Activated gamma-delta T cell treated with Interleukin-2 at 50 U/mL for 16 hours (primary cell): ENCODE measurements at places on chromosomes 12 and 14.

GRCh38 chr12:122126713-122127597 lies 47.1 kb downstream of the IL31 start:
- no peak for DNase-seq

DNA sequence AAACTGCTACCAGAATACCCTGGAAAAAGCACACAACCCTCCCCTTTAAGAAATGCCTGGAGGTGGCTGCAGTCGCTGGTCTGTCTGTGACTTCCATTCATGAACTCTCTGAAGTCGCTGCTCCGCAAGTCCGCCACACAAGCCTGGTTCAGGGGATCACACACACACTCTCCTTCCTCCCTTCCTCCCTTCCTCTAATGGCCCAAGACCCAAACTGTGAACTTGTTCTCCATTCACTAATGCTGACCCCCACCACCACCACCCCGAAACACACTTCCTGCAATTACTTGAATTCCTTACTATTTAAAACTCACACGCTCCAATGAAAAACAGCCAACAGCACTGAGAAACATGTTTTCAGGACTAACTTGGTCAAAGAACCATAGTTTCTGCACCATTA lies 1.0 kb upstream of the LMO3 start:
- DNase-seq = no peak

- peak; percentile 64 for DNase-seq
These were observed 25.2 kb downstream of the KRT8 start for GRCh38 chr12:52879394-52880351.

DNA sequence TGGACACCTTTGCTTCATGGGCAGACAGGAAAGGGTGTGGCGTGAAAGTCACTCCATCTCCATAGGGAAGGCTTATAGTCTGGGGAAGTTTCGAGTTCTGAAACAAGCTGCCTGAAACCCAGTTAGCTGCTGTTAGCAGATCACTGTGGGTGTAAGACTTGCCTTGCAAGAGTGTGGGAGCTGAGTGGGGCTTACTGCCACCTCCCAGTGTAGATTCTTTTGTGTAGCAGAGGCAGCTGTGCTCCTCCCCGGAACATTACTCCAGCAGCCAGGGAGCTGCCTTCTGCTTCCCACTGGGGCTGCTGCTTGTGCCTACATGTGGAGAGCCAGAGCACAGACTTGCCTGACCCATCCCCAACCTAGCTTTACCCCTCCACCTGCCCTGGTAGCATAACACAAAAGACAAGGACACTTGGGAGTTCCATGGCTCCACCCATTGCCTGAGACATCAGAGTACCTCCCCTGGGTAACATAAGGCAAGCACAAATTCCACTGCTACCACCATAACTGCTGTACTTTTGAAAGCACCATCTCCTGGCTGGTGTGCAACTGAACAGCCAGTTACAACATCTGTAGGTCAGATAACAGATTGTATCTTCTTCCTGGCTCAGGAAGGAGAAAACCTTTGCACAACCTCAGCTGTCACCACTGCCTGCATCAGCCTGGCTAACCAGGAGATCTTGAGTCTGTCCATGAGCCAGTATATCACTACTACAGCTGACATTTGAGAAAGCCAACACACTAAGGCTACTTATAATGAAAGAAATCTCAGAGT lies 69.5 kb downstream of the ADAMTS20 start:
- no peak for DNase-seq

DNA sequence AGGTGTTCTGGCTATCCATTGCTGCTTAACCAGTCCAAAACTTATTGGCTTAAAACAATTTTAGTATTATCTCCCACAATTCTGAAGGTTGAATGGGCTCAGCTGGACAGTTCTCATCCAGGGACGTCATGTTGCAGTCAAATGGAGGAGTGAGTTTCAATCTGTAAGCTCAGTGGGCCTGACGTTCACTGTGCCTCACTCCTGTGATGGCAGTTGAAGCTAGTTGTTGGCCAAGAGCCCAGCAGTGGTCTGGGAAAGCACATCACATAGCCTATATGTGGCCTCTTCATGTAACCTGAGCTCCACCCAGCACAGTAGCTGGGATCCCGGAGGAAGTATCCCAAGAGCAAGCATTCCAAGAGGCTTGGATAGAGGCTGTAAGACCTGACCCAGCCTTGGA lies 40.6 kb upstream of the CDKN3 start:
- no peak for DNase-seq
